ENCODE measurements at places on chromosomes 13 and 19.

DNA sequence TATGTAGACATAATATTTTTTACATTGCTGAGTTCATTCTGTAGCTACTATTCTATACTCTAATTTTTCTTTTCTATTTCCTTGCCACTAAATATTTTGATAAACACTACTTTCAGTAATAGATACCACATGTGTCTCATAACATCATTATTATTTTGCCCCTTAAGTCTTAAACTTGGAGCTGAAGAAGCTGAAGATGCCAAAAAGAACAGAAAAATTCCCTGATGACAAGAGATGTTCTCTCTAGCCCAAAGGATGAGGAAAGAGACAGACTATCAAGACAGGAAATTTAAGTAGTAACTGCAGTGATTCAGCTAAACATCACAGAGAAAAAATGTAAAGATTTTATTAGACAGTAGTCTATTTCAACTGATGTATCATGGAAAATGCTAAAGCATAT is 322.0 kb upstream of the KLHL1 start:
- DNase-seq, result no peak

DNA sequence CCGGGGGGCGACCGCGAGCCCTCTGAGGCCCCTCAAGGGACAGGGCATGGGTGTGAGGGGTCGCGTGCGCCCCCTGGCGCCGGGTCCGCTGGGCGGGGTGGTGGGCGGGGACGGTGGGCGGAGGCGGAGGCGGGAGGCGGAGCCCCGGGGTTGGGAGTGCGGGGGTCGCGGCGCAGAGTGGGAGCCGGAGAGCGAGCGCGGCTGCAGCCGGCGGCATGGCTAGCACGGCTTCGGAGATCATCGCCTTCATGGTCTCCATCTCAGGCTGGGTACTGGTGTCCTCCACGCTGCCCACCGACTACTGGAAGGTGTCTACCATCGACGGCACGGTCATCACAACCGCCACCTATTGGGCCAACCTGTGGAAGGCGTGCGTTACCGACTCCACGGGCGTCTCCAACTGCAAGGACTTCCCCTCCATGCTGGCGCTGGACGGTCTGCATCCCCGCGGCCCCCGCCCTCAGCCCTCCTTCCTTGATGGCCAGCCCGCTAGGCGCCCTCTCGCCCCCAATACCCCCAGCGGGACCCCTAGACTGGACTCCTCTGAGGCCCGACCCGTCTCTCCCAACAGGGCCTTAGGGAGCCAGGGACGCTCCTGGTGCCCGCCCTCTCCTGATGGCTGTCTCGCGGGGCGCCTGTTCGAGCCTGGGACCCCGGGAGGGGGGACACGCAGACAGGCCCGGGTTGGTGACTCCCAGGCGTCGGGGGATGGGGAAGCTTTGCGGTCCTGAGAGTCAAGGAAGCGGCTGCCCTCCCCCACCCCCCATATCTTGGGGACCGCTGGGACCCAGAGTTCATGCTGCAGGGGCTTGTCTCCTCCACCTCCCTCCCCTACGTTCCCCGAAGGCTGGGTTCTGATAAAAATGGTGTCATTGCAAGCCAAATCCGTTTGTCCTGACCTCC is at the start of gene CLDN10:
Gene CLDN10, plus strand, starts transcription at position 182 of the 903 bp plus-strand sequence. Its CDS starts 34 bp downstream, at position 216.
- DNase-seq, result no peak

DNA sequence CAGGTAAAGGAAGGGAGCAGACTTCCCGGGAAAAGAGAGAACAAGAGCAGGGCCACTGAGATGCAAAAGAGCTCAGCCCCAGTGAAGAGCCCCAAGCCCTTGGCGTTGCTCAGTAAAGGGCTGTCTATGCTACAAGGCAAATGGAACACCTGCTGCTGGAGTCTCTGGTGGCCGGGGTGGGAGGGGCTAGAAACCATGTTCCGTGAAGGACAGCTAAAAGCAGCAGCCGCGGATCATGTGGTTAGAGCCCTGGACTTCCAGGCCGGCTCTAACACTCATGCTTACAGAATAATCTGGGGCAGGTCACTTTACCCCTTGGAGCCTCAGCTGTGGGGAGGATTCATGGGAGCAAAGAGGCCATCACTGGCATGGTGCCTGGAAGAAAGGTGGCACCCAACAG is 17.8 kb downstream of the POU2F2 start:
- DNase-seq, result no peak

DNA sequence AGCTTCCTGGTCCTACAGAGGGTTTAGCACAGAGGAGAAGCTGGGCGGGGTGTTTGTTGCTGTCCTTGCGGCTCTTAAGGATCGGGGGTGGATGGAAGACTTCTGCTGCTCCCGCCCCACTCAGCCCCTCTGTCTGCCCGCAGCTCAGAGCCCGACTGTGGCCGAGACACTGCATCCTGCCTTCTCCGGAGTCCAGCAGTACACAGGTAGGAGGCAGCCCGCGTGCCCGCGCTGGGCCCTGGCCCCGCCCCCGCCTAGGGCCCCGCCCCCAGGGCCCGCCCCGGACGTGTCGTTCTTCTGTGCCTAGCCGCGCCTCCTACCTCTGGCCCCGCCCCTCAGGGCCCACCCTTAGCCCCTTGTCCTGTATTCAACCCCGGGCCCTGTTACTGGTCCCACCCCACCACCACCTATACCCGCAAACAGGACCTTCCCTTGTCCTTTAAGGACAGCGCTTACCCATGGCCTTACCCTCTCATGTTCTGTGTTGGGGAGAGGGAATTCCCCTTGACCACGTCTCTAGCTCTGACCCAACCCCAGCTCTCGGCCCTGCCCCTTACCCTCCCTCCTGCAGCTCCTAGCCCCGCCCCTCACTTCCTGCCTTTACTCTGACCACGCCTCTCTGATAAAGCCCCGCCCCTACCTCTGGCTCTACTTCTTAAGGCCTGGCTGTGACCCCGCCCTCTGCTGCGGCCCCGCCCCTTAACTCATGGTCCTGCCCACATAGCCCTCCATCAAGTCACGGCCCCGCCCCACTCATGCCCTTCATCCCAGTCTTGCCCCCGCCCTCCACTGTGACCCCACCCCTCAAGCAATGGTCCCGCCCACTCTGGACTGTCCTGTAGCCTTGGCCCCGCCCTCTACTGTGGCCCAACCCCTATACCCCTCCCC is 60.5 kb downstream of the CELF5 start:
- DNase-seq, result peak; percentile 81

DNA sequence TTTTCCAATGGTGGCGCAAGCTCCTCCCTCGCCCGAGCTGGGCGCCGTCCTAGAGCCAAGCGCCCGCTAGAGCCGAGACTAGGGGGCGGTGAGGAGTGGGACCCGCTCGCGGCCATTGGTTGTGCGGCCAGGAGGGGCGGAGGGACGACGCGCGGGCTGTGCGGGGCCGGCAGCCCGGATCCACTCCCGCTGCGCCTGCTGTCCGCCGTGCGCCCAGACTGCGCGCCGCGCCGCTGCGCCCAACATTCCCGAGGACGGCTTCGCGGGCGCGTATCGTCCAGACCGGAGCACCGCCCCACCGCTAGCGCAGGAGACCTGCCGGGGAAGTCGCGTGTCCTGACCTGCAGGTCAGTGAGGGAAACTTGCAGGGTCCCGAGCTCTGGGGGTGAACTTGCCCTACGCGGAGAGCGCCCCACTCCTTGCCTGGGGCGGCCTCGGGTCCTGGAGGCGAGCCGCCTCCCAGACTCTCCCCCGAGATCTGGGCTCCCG is at the start of gene SERTM1:
Gene SERTM1, plus strand, starts transcription at position 183 of the 489 bp plus-strand sequence. CDS start 21,059 bp downstream, outside the sequence.
- DNase-seq, result no peak

- no peak for DNase-seq
Measured at GRCh38 chr13:51782026-51782710, 21.8 kb downstream of the DHRS12 start.

GRCh38 chr19:18468517-18468916 is 30.6 kb upstream of the ISYNA1 start:
- DNase-seq, result no peak

DNA sequence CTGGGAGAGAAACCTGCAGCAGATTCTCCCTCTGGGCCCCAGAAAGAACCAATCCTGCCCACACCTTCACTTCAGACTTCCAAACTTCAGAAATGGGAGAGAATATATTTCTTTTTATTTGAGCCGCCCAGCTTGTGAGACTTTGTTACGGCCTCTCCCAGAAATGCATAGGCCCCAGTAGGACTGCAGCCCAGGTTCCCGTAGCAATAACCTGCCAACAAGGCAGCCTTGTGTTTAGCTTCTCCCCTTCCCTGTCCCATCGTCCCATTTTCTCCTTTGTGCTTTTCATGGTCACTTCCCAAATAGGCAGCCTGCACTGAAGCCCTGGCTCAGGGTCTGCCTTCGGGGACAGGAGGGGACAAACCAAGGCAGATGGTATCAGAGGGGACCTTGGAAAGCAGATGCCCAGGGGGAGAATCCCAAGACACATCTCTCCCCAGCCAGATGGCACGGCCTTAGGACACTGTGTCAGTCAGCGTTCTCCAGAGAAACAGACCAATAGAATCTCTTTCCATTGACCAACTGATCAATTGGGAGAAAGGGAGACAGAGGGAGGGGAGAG is 3.7 kb upstream of the ARHGEF7 start:
- no peak for DNase-seq

All from activated CD4-positive, alpha-beta T cell treated with anti-CD3 and anti-CD28 coated beads, Interleukin-2, amount 50 U/mL, for 48 hours (primary cell).